Activated gamma-delta T cell treated with anti-CD3 and anti-CD28 coated beads, Interleukin-2, amount 50 U/mL, for 16 hours (primary cell): ENCODE measurements at places on chromosomes 12 and 14.

DNA sequence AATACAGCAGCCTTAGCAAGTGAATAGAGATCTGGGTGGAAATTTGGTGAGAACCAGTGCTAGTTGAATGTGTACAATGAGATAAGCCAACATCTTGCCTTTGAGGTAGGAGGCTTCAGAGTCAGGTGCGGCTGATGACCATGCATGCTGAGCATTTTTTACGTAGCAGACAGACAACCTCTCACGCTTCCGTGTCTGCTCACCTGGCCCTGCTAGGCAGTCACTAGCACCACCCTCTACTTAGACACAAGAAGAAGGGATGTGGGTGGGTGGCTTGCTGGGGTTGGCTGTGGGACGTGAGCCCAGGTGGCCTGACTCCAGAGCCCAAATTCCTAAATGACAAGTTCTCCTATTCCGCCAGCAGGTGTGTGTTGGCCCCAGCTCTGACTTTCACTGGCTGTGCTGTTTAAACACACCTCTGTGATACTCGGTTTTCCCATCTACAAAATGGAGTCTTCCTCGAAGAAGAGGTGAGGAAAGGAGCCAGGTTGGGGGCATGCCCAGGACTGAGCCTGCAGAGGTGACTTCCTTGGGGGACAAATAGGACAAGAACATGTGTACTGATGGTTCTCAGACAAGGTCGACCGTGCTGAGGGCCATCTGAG is 57.8 kb upstream of the BCL11B start:
- DNase-seq = no peak

DNA sequence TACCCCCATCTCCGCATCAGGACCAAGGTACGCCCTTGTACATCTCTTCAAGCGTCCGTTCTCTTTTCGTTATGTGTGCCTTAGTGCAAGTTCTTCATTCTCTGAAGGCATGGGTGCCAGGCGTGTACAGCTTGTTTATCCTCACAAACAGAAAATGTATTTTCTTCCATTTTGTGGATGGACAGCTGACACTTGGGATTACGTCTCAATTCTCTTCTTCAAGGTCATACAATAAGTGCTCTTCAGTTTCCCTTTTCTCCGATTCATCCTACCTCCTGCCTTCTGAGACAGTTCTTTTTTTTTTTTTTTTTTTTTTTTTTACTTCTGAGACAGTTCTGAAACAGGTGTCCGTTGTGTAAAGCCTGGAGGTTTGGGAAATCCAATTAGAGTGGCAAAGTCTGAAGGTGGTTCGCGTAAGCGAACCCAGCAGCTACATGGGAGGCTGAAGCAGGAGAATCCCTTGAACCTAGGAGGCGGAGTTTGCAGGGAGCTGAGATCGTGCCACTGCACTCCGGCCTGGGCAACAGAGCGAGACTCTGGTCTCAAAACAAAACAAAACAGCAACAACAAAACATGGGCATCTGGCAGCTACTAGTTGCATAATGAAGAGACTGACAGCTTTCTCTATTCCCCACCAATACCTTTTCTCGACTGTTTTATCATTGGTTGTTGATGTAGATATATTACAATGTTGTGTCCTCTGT is 734 bp downstream of the COX6A1 start:
- no peak for DNase-seq

DNA sequence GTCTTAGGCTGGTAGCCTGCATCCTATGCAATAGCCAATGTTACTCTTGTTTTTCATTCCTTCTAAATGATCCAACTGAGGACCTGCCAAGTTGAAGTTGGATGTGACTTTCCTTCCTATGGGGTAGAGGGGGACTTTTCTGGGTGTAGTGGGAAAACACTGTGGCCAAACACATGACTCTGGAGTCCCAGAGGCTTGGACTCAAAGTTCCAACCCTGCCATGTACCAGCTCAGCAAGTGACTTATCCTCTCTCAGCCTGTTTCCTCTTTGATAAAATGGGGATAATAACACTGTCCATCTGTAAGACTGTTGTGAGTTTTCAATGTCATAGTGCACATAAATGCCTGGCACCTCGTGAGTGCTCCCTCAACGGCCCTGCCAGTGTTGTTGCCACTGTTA is 97.0 kb downstream of the ZFP36L1 start:
- DNase-seq = no peak

DNA sequence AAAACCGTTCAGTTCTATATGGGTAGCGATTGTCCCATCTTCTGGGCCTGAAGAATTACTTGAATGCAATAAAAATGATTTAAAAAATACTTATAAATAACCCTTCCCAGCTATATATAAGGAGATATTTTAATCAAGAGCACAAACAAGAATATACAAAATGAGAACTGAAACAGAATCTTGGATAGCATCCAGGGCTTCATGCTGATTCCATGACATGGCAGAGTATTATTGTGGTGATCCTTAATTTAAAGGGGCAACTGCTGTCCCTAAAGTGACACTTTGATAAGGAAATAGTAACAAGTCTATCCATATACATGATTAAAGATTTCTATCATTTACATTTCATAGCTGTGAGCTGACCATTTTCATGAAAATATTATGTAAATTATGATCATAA is 18.8 kb downstream of the WBP11 start:
- DNase-seq = no peak

DNA sequence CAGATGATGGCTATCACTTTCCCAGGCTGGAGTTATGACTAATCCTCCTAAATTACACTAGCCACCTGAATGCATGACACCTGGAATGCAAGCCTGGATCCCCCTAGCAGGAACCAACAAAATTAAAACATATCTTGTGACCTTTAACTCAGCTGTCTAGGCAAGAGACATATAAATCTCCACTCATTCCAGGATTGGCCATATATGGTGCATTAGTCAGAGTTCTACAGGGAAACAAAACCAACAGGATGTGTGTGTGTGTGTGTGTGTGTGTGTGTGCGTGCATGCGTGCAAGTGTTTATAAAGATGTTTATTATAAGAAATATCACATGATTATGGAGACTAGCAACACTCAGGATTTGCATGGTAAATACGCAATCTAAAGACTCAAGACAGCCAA is 212.8 kb downstream of the KIF21A start:
- no peak for DNase-seq

DNA sequence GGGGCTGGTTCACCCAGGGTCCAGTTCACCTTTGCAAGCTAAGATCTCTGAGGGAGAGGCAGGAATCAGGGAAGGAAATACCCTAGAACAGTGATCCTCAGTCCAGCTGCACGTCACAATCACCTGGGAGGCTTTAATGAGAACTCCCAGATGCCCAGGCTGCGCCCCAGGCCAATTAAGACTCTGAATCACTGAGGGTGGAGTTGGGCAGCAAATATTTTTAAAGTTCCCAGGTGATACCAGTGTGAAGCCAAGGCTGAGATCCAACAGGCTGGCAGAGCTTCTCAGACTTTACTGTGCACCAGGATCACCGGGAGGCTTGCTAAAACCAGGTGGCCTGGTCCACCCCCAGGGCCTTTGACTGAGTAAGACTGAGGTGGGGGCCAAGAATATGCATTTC is 23.8 kb downstream of the MYL2 start:
- DNase-seq = no peak
